Keratinocyte (primary cell): ENCODE measurements at places on chromosomes 2 and 18.

DNA sequence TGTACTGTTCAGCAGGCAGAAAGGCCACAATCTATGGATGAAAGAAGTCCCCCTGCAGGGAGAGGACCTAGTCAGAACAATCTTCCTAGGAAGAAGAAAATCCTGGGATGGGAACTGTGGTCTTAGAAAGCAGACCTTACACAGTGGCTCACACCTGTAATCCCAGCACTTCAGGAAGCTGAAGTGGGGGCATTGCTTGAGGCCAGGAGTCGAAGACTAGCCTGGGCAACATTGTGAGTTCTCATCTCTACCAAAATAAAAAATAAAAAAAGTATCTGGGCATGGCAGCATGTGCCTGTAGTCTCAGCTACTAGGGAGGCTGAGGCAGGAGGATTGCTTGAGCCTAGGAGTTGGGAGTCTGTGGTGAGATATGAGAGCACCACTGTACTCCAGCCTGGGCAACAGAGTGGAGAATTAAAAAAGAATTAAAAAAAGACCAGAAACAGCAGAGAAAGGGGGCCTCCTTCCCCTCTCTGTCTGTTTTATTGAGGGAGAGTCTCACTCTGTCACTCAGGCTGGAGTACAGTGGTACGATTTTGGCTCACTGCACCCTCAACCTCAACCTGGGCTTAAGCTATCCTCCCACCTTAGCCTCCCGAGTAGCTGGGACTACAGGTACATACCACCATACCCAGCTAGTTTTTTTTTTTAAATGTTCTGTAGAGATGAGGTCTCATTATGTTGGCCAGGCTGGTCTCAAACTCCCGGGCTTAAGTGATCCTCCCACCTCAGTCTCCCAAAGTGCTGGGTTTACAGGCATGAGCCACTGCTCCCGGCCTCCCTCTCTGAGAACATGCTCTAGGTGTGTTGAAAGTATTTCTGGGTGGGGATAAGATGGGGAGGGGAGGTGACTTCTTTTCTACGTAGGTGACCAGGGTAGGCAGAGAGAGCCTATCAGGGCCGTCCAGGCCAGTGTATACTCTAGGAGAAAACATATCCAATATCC lies 7.4 kb downstream of the RHOB start:
- DNase-seq, result no peak

DNA sequence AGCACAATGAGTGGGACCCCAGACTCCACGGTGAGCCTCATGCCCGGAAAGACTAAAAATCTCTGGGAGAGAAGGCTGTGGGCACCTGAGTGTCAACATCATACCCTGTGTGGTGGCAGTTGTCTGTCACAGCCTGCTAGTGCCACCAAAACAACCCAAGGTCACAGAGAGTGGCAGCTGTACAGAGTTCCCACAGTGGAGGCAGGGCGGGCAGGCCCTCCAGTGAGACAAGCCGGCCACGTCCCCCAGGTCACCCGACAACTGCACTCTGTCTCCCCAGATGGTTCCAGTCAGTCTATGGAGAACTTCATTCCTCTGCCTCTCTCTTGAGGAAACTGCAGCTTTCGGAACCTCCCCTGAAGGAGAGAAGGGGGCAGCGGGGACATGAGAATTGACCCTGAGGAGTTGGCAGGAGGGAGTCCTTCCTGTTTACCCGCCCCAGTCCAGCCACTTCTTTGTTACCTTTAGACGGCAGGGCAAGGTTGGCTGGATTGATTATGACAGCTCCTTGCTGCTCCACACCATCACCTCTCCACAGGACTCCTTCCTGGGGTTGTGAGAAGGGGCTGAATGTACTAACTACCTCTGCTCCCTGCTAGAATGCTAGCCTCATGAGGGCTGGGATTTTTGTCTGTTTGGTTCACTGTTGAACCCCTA lies 11.3 kb upstream of the FIGLA start:
- no peak for DNase-seq

- DNase-seq, result peak; percentile 28
Measured at GRCh38 chr2:226185616-226186211, 613.9 kb downstream of the IRS1 start.

DNA sequence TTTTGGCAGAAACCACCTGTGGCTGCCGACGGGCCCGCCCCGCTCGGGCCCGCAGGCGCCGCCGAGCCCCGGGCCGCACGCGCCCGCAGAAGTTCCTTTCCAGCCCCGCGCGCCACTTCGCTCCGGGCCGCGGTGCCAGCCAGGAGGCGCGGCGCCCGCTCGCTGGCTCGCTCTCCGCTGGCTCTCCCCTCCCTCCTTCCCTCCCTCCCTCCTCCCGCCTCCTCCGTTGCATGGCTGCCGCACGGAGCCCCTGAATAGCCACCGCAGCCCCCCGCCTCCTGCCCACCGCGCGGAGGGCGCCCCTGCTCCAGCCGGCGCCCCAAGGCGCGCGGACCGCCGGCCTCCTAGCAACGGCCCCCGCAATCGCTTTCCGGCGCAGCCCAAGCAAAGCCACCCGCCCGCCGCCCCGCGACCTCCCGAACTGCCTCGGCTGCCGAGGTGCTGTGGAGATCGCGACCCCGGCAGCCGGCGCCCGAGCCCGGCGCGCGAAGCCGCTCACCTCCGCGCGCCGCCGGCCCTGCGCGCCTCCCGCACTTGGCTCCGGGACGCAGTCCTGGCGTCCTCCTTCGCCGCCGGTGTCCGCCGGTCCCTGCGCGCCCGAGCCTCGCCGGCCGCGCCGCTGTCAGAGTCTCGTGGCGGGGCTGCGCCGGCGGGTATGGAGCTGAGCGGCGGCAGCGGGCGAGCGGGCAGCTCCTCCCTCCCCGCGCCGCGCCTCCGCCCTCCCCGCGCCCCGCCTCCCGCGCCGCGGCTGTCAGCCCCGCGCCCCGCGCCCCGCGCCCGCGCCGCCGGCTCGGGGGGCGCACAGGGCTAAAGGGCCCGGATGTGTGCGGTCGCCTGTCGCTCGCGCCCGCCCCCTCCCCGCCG lies at the start of gene ZBTB7C:
ZBTB7C (minus strand) TSS at position 657 of the 864 bp plus-strand sequence.
- DNase-seq, result no peak

DNA sequence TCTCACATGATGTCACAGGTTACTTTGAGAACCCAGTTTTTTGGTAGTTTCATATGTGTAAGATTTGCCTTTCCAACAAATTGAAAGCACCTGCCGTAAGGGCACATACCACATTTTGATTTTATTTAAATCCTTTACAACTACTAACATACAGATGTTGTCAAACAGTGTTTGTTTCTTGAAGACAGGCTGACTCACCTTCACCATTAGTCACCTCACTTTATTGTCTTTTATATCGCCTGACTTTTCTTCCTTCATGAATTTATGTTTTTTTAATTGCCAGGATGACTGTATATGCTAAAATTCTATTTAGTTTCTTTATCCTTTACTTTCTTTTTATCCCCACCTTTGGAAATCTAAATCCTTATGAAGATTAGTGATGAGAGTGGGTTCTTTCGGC lies 886.7 kb downstream of the SUCLG1 start:
- no peak for DNase-seq

- DNase-seq, result no peak
Measured at GRCh38 chr2:237570776-237571335, 4.5 kb downstream of the PRLH start.

- no peak for DNase-seq
Measured at GRCh38 chr2:43708178-43708577, 31.9 kb upstream of the C1GALT1C1L start.
